ENCODE measurements at places on chromosomes 16 and 17.

DNA sequence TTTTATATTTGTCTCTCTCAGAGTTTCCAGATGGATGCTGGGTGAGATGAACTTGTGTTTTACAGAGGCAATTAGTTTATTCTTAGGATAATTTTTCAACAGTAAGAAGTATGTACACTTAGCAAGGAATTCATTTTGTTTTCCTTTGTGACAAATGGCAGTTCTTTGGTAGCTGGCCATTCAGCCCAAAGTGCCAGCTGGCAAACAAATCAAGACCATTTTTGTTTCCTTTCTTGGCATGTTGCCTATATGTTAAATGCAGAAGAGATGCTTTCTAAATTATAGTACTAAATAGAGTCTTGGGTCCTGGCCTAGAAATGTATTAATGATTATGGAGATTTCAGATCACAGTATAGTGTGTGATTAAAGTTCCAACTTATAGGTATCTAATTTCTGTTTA is 337.1 kb downstream of the CNTNAP4 start:
- no peak for DNase-seq

- DNase-seq, result no peak
Observed at GRCh38 chr16:85424260-85425073, 188.7 kb upstream of the GSE1 start.

DNA sequence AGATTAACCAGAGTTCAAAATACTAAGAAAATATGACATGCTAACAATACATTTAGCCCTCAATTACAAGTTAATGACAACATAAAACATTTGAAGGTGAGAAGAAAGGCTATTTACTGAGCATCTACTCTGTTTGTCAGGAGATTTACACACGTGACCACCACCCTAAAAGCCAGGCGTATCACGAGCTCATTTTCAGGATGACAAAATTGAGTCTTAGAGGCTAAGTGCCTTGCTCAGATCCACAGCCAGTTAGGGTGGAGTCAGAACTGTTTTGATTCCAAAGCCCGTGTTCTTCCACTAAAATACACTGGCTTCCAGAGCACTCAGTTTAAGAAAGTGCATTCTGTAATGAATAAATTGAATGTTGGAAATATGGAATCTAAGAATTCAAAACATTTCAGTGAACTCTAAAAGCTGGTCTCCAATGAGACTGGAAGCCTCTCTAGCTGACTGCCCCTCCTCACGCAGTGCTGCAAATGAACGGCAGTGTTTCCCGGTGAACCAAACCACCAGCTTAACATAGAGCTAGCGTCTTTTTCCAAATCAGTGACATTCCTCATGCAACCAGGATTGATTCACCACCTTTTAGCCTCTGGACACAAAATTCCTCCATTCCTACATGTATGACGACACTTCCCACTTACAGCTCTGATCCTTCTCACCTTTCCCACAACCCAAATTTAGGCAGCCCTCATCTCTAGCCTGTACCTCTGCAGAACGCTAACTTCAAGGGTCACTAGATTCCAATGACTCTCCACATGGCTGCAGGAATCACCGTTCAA is 5.9 kb downstream of the ZDHHC7 start:
- DNase-seq, result peak; percentile 75

GRCh38 chr16:56451753-56452689 is 667 bp downstream of the OGFOD1 start:
- DNase-seq, result peak; percentile 46

DNA sequence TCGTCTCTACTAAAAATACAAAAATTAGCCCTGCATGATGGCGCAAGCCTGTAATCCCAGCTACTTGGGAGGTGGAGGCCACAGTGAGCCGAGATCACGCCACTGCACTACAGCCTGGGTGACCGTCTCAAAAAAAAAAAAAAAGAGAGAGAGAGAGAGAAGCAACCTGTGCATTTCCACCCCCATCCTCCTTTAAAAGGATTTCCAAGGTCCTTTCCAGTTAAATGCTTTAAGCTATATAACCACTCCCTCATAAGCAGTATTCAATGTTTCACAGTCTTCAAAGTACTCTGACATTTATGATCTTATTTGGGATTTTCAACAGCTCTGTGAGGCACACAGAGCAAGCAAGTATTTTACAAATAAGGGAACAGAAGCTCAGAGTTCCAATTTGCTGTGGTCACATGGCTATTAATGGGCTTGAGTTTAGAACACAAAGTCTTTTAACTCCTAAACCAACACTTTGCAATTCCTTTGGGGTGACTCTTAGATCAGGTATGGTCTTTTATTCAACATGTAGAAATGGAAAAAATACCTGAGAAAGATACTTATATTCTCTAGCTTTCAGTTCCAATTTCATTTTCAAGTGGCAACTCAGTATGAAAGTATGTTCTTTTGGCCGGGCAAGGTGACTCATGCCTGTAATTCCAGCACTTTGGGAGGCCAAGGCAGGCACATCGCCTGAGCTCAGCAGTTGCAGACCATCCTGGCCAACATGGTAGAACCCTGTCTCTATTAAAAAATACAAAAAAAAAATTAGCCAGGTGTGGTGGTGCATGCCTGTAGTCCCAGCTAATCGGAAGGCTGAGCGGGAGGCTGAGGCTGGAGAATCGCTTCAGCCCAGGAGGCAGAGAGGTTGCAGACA is 31.3 kb downstream of the SPOP start:
- peak; percentile 74 for DNase-seq

- DNase-seq, result no peak
Observed at GRCh38 chr16:83808573-83809014, 816 bp downstream of the HSBP1 start.

DNA sequence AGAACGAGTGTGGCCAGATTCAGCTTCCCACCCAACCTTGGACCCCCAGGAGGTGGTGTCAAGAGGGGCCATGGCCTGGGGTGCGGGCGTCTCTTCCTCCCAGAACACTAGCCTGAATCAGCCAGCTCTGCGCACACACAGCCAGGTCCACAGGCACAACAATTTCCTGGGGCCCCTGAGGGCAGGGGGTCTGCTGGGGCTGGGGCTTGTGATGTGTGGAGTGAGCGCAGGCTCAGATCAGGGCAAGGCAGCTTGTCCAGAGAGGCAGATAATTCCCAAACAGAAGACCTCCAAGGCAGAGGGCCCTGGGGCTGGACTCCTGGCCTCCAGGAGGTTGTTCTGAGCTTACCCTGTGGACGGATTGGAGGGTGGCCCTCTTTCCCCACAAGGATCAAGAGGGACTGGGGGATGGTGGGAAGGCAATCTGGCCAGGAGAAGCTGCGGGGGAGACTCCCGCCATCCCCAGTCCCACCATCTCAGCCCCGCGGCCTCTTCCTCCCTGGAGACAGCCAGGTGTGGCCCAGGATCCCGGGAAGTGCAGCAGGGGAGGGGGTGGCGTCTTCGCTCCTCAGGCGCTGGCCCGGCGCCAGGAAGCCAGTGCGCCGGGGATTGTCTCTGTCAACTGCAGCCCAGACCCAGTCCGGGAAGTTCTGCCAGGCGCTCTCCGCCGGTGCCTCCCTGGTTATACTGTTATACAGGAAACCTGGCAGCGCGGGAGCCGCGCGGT is 52.0 kb upstream of the AMZ2 start:
- no peak for DNase-seq

- DNase-seq, result peak; percentile 19
Observed at GRCh38 chr16:30110661-30111060, 2.7 kb downstream of the GDPD3 start.

GRCh38 chr16:9610727-9611126 is 519.3 kb downstream of the HAPSTR1 start:
- DNase-seq, result no peak

- peak; percentile 55 for DNase-seq
Observed at GRCh38 chr17:33049781-33050414, 58.3 kb downstream of the SPACA3 start.

GRCh38 chr17:44655983-44656710 is at the start of gene MEIOC:
Gene MEIOC (plus strand): TSS chr17:44656468. CDS start chr17:44656614, 146 bp downstream.
- peak; percentile 17 for DNase-seq

GRCh38 chr17:79407385-79407784 is 203.5 kb downstream of the RBFOX3 start:
- no peak for DNase-seq

DNA sequence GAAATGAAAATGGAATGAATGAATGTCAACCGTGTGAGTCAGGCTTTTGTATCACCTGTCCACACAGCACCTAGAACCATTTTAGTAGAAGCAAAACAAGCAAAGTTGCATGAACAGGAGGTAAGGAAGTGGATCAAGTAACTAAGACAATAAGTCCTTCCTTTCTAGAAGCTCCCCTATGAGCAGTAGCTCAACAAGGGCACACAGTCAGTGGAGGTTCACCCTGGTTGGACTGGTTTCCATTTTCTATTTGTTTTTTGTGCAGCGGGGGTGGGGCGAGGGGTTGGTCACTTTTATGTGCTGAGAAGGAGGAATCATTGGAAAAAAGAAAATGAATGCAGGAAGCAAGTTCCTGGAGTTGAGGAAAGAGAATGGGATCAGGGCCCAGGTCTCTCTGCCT is 4.0 kb upstream of the HSBP1 start:
- DNase-seq, result no peak

GRCh38 chr16:55480228-55480655 is 1.2 kb downstream of the MMP2 start:
- DNase-seq, result peak; percentile 93

Measured in fibroblast of mammary gland (primary cell).